ENCODE measurements at places on chromosomes 7 and 10.

DNA sequence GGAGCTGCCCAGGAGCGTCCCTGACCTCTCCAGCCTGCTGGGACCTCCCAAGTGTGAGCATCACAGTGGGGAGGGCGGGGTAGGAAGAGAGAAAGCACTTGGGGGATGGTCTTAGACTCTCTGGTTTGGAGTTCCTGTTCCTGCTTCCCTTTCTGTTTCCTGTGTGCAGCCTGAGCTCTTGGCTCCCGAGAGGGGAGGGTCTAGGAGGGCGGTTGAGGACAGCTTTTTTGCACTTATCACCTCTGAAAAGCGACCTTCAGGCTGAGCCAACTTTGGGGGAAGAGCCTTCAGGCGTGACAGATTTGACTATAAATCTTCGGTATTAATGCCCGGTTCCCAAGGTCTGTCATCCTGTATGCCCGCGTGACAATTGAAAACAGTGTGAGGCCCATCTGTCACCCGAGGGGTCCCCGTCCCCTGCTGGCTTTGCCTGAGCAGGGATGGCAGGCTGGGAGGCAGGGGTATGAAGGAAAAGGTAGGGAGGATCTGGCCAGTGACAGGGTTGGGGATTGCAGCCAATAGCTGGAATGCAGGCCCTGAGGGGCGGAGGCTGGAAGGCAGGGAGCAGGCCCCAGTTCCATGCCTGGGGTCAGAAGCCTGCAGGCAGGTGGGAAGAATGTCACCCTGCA, 78.6 kb downstream of the CDH23 start:
- peaks cover 27% of the 10 kb centered on the region for H3K27me3 ChIP-seq
- H3K4me3 ChIP-seq: peak overlapping the region; percentile 24
- peaks cover 22% of the 10 kb centered on the region for H3K4me1 ChIP-seq
- H3K27ac ChIP-seq: peak overlapping the region; percentile 38

DNA sequence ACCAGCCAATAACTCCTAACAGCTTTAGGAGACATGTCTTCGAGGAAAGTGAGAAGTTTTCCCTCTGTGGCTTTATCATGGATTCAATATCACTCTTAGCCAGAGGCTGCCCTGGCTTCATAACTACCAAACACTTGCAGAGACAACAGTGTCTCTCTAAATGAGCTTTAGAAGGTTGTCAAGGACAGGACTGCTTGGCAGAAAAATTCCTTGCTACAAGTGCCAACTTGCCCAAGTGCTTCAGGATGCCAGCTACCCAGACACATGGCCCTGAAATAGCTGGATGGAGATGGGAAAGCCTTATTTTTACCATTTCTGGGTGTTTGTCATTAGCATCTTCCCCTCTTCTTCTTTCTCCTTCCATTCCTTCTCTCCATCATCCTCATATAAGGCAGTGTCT, 137.1 kb upstream of the MDFIC start:
- no peaks in the 10 kb centered on the region for H3K27me3 ChIP-seq
- H3K4me1 ChIP-seq: no peaks in the 10 kb centered on the region
- H3K36me3 ChIP-seq: no peaks in the 10 kb centered on the region

DNA sequence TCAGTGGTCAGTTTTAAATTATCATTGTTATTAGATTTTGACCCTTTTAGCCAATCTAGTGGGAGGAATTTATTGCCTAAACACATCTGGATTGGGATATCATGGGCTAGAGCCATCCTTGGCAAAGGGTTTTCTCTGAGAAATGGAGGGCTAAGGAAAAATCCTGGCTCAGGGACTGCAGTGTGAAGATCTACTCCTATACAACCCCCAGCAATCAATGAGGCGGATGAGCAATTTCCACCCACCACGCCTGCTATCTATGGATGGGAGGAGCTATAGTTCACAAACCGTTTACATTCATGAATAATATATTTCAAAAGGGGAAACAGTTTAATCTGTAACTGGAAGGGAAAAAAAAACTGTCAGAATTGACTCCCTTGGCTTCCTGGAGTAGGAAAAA, 2.7 kb downstream of the CAV1 start:
- H3K4me3 ChIP-seq: no peak overlapping the region
- no peaks in the 10 kb centered on the region for H3K36me3 ChIP-seq
- H3K27me3 ChIP-seq: peaks cover 29% of the 10 kb centered on the region
- no peak for ATAC-seq

GRCh38 chr10:64201936-64202335, 680.7 kb downstream of the REEP3 start:
- ATAC-seq: no peak
- H3K36me3 ChIP-seq: no peaks in the 10 kb centered on the region
- no peak overlapping the region for H3K27ac ChIP-seq
- H3K27me3 ChIP-seq: no peaks in the 10 kb centered on the region
- no peaks in the 10 kb centered on the region for H3K4me1 ChIP-seq
- H3K4me3 ChIP-seq: no peak overlapping the region

DNA sequence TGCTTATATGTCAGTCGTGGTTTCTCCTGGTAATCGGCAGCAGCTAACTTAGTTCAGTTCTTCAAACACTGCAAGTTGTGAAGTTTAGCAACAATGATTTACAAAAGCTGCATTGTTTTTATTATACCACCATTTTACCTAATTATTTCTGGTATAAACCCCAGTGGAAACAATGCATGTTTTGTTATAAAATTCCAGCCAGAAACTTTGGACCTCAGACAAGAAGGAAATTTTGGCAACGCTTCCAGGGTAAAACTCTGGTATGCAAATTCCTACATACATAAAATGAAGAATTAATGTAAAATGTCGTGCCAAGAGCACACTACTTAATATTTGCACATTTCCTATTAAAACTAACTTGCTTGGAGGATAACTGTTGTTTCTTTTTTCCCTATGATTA, 277.4 kb upstream of the LYZL1 start:
- H3K27ac ChIP-seq: no peak overlapping the region
- no peak overlapping the region for H3K4me3 ChIP-seq
- no peaks in the 10 kb centered on the region for H3K4me1 ChIP-seq
- no peaks in the 10 kb centered on the region for H3K27me3 ChIP-seq

DNA sequence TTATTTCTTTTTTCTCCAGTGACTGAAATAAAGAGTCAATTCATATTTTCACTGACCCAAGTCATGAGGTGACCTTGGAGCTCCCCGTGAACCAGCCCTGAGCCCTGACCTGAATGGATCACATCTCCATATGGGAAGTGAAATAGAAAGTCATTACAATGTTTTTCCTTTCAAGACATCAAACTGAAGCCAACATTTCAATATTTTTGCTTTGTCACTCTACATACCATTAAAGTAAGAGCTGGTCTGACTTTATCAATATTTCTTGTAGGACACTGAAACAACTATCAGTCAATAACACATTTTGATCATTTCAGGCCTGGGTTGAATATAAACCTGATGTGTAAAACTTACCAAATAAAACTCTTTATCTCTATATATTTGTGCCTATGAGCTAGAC, 249.8 kb upstream of the PHF14 start:
- no peak overlapping the region for H3K4me3 ChIP-seq
- H3K4me1 ChIP-seq: no peaks in the 10 kb centered on the region
- no peaks in the 10 kb centered on the region for H3K36me3 ChIP-seq
- no peak overlapping the region for H3K27ac ChIP-seq

DNA sequence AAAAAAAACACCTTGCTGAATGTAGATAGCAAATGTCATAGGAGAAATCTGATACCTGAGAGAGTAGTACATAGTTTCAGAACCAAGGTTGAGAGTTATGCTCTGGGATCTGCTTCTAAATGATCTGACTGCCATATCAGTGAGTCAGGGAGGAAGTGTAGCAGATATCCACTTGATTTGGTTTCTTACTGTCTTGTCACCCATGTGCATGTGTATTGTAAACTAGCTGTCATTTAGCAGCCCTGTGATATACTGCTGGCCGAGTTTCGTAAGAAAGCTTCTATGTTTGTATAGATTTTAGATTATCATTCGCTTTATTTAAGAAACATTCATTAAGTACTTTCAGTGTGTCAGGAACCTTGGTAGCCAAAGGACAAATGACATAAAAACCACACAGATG, 42.0 kb downstream of the SP4 start:
- peaks cover 20% of the 10 kb centered on the region for H3K36me3 ChIP-seq
- no peaks in the 10 kb centered on the region for H3K27me3 ChIP-seq
- H3K4me1 ChIP-seq: peaks cover 41% of the 10 kb centered on the region
- H3K4me3 ChIP-seq: no peak overlapping the region
- no peak for ATAC-seq
- no peak overlapping the region for H3K27ac ChIP-seq

DNA sequence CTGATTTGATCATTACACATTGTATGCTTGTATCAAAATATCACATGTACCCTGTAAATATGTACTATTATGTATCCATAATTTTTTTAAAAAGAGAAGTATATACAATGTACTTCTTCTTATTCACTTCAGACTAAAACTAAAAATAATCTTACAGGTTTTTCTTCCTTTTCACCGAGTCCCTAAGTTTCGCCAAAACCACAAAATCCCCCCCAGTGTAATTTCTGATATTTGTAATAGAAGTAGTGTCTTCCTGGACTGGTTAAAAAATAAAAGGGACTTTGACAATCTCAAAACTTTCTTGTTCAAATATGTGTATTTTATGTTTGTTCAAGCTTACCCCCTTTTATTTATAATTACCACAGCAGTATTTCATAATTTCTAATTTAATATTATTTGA, 23.9 kb downstream of the EPC1 start:
- no peak for ATAC-seq
- H3K36me3 ChIP-seq: peaks cover 32% of the 10 kb centered on the region
- no peaks in the 10 kb centered on the region for H3K27me3 ChIP-seq
- peaks cover 68% of the 10 kb centered on the region for H3K4me1 ChIP-seq

DNA sequence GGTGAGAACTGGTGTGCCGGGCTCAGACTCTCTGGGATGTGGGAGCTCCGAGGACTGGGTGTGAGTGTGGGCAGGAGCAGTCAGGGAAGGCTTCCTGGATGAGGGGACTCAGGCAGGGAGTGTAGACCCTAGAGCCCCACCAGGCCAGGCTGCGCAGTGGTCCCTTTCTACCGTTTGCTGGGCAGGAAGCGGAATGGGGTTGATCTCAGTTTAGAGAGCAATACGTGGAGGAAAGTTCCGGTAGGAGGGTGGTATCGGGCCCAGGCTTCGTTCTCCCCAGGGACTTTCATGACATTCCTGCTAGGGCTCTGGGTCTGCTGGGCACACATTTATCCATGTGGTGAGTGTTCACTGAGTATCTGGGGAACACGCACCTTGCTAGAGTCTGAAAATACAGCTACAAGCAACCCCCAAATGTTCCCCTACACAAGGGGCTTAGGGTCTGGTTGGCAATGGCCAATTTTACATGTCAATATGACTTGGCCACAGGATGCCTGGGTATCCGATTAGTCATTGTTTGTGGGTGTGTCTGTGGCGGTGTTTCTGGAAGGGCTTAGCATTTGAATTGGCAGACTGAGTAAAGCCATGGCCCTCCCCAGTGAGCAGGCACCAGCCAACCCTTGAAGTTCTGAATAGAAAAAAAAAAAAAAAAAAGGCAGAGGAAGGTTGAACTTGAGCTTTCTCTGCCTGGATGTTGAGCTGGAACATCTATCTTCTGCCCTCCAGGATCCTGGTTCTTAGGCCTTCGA, 20.8 kb downstream of the GHRHR start:
- no peak overlapping the region for H3K27ac ChIP-seq
- H3K36me3 ChIP-seq: no peaks in the 10 kb centered on the region
- peaks cover 17% of the 10 kb centered on the region for H3K4me1 ChIP-seq

GRCh38 chr7:80942261-80943041, 23.6 kb upstream of the SEMA3C start:
- no peaks in the 10 kb centered on the region for H3K27me3 ChIP-seq
- no peaks in the 10 kb centered on the region for H3K4me1 ChIP-seq
- ATAC-seq: no peak
- H3K27ac ChIP-seq: no peak overlapping the region

GRCh38 chr10:26970667-26971066, 109.9 kb upstream of the ABI1 start:
- H3K4me3 ChIP-seq: no peak overlapping the region
- peaks cover 12% of the 10 kb centered on the region for H3K36me3 ChIP-seq
- peak; percentile 68 for ATAC-seq

DNA sequence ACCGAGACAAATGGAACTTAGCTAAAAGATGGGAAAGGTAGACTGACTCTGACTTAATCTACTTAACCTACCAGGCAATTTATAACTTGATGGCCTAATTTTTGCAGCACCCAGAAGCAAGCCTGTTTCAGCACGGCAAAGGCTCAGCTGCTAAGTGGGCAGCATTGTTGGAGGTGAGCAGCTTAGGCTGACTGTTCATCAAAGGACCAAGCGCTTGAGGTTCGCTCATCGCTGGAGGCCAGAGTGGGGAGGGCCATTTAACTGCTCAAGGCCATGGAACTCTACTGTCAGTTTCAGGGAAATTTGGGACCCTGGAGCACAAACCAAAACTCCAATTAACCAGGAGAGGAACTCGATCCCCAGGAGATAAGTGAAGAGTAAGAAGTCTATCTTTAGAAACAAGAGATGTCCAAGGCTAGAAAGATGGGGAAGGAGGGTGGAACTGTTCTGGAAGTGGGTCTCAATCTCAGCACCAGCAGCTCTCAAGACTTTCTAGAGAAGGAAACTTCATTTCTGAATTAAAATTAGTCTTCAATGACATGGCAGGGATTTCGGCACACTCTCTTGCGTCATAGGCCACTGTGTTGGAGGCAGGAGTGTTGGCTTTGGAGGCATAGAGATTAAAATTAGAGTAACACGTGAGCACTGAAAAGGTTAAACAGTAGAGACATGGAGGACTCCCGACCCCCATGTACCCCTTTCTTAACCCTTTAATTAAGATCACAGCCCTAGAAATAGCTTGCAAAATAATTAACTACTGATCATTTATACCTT, 43.1 kb downstream of the EGFR start:
- H3K4me1 ChIP-seq: peaks cover 17% of the 10 kb centered on the region
- H3K36me3 ChIP-seq: no peaks in the 10 kb centered on the region
- no peak for ATAC-seq
- H3K27ac ChIP-seq: no peak overlapping the region

DNA sequence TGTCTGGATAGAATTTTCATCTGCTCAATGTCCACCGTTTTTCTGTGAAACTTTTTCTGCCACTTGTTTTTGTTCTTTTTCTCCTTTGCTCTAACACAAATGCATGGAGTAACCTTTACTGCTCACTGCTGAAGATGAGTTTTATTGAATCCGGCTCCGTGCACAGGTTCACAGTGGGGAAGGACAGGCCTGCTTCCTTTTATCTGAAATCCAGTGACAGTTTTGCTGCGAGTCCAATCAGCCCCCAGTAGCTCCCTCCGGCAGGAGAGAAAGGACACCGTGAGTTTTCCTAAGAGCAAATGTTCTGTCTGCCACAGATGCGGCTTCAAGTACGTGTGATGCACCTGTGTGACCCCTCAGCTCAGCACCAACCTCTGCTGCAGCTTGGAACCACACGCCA, 246.8 kb downstream of the MAD1L1 start:
- no peak overlapping the region for H3K4me3 ChIP-seq
- no peak for ATAC-seq
- no peak overlapping the region for H3K27ac ChIP-seq
- H3K27me3 ChIP-seq: no peaks in the 10 kb centered on the region
- peaks cover 34% of the 10 kb centered on the region for H3K36me3 ChIP-seq

All from stimulated activated memory B cell treated with anti-CD40 and anti-IgM and Interleukin-4, amounts not matched to agents 10 μg/mL and 1 μg/mL and 100 μg/mL, for 72 hours (primary cell).